Kidney (tissue), 22 donors: ENCODE measurements at places on chromosomes 7 and 10. TPM values are rescaled to one million over a fixed set of nuclear protein-coding genes. Genes with fewer than 3 reads are reported as not detected.
A peak's percentile ranks its signal among the peaks of the same experiment; 100 is the strongest.

The WNT2 gene
- polyA plus RNA-seq, result 0.49 TPM

The AGR2 gene
- polyA plus RNA-seq, result 15.1 TPM

The IDI2 gene
- polyA plus RNA-seq, result not detected

The ENKUR gene
- 0.73 TPM for polyA plus RNA-seq

GRCh38 chr10:114389426-114389825 lies 14.9 kb downstream of the AFAP1L2 start:
- DNase-seq, result peak; percentile 60

- DNase-seq, result no peak
These were observed 124.7 kb downstream of the MAD1L1 start for GRCh38 chr7:2108071-2108455.

DNA sequence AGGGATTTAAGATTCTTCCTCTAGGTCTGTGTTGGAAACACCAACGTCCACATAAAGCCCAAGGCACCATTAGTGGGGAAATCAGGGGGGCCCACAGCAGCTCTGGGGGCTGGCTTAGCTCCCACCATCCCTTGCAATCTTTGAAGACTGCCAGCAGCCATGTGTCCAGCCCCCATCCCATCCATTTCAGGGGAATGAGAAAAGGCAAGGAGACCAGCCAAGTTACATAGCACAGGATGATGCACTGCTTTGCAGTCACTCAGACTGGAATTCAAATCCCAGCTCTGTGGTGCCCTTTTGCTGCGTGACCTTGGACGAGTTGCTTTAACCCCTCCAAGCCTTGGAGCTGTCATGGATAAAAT lies 108.9 kb upstream of the ZMIZ1 start:
- DNase-seq, result no peak

DNA sequence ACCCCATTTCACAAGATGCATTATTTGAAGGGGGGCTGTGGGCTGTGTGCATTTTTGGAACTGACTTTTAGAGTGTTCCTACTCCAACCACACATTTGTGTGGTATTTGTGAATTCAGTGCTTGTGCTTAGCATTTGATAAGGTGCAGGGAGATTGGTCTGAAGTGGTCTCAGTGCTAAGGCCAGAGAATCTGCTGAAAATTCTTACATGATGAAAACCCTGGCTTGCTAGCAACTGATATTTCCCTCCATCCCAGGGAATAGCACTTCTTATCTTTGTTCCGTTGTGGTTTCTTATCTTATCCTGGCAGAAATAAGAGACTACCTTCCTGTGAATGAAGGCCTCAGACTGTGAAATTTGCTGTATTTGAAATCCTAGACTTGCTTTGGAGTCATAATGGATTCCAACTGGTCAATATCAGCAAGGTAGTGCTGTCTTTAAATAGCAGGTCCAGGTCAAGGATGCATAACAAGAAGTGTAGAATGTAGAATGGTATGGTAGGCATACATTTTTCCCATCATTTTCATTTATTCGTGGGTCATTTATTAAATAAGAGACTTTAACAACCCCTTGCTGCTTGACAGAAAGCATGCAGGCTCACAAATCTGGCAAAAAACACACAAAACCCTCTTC lies 986.9 kb downstream of the REEP3 start:
- no peak for DNase-seq

DNA sequence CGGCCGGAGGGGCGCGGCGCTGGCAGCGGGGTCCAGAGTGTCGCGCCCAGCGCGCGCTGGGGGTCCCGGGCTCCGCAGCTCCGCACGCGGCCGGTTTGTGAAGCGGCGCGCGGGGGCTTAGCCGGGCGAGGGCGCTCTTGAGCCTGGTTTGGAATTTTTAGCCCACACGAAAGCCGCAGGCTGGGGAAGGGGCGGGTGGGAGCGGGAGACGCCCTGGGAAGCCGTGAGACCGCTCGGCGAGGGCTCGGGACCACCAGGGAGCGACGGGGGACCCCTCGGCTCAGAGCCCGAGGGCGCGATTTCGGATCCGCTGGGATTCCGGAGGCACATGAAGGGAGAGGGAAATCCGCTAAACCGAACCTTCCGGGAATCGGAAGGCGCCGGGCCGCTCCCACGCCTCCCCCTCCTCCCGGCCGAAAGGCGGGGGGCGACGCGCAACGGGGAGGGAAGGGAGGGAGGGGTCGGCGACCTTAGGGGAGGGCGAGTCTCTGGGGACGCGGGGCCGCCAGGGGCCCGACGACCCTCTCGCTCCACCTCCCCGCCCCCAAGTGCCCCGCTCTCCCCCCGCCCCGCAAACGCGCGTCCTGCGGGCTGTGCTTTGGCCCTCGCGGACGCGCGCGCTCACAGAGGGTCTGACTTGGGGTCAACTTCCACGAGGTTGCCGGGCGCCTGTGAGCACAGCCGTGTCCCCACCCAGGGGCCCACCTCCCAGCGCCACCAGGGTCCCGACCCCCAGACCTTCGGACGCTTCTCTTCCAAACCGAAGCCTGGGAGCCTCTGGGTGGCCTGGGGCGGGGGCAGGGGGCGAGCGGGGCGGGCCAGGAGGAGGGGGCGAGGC lies 5.1 kb upstream of the ELFN1 start:
- DNase-seq, result peak; percentile 92

DNA sequence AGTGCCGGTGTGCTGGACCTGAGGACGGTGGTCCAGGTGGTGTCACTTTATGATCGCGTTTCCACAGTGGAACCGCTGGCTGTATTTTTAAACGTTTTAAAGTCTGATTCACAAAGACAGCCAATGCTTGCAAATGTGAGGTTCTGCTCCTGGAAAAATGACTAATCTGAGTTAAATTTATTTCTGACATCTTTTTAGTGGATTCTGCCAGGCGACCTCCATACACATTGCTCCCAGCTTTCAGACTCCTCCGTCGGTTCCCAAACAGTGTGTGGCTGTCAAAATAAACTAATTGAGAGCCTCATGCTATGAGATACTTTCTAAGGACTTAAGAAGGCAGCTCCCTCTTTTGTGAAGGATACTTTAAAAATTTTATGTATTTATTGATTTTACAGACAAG lies 12.7 kb upstream of the TTYH3 start:
- DNase-seq, result no peak
